Eye (tissue), 1 donor: ENCODE measurements at places on chromosomes 2 and 18.

DNA sequence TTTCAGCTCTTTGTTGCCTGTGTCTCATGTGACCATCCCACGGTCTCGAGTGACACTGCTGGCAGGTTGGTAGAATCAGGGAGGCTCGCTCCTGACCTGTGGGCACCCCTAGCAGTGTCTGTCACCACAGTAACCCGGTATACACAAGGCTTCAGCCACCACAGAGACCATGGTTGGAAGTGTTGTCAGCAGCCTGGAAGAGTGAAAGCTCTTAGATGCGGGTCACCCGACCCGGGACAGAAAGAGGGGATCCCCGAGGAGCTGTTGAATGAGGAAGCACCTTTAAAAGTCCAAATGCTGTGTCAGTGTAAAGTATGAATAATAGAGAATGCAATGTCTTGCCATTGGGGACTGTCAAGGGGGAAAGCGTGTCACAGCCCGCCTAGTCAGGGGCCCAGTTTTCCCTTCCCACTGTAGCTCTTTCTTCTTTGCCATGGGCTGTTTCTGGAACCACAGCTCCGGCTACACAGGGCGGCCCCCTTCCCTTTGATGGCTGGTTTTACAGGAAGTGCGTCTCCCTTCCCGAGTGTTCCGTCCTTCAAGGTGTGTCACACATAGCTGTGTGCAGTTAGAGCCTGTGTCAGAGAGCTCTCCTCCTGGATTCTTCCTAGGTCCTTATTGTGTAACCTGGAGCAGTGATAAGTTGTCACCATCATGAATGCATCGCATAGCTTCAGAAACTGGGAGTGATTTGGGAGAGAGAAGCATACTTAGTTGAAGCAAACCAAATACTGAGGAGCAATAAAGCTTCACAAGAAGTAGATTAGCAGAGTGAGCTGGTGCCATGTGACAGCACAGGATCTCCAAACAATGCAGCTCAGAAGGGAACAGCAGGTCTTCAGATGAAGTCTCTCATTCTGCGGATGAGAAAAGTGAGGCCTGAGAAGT, 81.4 kb downstream of the MTCL1 start:
- DNase-seq: peak; percentile 56

- no peak for DNase-seq
Observed at GRCh38 chr2:48406116-48406515, 123.8 kb upstream of the STON1 start.

GRCh38 chr2:23414871-23415270, 29.9 kb downstream of the KLHL29 start:
- DNase-seq: no peak

- no peak for DNase-seq
Observed at GRCh38 chr2:144084114-144084661, 435.7 kb downstream of the ZEB2 start.

- DNase-seq: no peak
Observed at GRCh38 chr18:2874765-2875164, 28.0 kb downstream of the EMILIN2 start.

GRCh38 chr2:68099260-68099659, 36.5 kb upstream of the C1D start:
- DNase-seq: no peak

DNA sequence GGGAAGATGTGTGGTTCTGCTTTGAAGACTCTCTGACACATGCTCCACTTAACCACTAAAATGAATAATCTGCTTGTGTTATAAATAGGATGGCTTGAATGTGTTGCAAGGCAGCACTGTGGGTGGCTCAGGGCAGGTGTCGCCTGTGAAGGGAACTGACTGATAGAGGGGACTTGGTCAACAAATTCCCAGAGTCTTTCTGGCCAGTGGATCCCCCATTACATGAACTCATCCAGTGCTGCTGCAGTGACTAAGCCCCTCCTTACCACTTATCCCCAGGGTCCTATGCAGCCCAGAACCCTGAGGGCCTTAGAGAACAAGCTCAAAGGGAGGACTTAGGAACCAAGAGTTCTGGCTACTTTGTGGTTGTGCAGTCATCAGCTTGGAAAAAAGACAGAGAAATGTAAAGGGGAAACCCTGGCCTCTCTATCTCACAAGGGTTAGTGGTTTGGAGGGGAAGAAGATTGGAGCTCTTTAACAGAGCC, 226.2 kb upstream of the TNP1 start:
- no peak for DNase-seq

DNA sequence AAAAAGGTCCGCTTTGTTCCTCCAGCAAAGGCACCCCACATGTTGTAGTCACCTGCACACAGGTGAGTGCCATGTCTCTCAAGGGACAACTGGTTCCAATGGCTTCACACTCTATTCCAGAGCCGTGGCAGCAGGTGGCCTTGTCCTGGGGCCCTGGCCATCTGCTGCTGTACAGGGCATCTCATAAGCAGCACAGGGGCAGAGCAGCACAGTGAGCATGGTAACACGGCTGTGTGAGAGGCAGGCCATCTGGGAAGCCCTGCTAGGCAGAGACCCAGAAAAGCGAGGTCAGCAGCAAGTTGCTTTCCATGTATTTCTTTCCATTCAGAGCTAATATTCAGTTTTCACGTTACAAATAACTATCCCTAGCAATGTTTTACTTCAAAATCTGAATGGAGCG, 54.7 kb downstream of the CMPK2 start:
- DNase-seq: peak; percentile 32

- DNase-seq: peak; percentile 46
Observed at GRCh38 chr2:128315829-128316776, 2.6 kb downstream of the HS6ST1 start.

GRCh38 chr2:19300961-19301360, 57.5 kb downstream of the OSR1 start:
- no peak for DNase-seq

GRCh38 chr2:133788386-133788785, 220.1 kb upstream of the NCKAP5 start:
- DNase-seq: no peak

DNA sequence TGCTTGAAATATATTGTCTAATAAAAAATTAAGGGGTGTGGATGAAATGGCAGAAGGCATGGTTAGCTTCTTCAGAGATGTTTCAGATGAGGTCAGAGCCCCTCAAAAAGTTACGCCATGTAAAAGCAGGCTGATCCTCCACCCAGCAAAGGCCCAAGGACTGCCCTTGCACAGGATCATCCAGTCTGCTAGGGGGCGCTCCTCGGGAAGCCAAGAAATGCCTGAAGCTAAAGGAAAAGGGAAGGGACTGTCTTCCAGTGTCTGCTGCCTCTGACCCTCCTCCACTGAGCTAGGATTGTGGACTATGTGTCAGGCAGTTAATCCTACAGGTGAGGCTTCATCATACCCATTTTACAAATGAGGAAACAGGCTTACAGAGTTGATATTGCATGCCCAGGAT, 33.8 kb upstream of the TEX51 start:
- no peak for DNase-seq

GRCh38 chr2:86186431-86186830, 8.8 kb downstream of the IMMT start:
- DNase-seq: no peak
